ENCODE measurements at places on chromosomes 3 and 15. TPM values are rescaled to one million over a fixed set of nuclear protein-coding genes. Genes with fewer than 3 reads are reported as not detected.
A peak's percentile ranks its signal among the peaks of the same experiment; 100 is the strongest.

PRKAR2A gene
- 42.5 TPM for total RNA-seq

GRCh38 chr15:89372069-89372935, 37.7 kb upstream of the POLG start:
- no peak for DNase-seq

HYAL1 gene
- total RNA-seq = 26.6 TPM

DNA sequence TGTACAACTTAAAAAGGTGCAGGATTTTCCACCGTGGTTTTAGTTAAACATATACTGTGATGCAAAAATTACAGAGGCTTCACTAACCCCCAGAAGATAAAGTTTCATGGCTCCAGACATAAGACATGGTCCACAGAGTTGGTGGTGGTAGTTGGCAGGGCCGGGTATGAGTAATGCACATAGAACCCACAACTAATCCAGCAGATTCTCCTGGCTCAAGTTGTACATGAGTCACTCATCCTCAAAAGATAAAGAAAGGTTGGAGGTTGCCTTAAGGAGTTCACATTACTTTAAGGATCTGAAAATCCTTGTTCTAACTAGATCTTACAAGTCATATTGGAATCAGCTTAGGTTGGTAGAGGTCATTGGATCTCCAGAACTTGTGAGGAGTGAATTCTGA, 98.3 kb upstream of the ZBTB20 start:
- peak; percentile 59 for DNase-seq

DNA sequence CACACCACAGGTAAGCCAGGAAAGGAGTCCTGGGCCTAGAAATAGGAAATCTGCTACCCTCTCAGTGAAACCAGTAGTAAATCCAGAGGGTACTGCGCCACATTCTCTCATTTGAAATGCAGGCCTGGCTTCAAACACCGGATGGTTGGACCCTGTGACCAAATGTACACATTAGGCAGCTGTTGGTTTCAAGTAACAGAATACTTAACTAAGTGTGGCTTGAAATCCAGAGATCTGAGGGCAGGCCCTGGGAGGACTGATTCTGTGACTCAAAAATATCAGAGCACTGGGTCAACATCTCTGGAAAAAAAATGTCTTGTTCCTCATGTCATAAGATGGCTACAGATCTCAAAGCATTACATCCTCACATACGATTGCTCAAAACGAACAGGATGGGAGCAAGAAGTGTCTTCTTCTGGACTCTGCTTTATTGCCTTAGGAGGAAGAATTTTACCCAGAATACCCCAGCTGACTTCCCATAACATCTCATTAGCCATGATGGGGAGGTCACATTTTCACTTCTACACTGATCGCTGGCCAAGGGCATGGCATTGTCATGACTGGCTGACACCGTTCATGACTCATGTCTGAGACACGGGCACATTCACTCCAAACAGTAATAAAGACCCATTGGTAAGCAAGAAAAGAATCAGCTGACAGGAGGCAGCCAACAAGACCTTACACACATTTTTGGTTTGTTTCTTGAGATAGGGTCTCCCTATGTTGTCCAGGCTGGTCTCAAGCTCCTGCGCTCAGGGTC, 166.0 kb downstream of the ARRDC4 start:
- DNase-seq = no peak

DNA sequence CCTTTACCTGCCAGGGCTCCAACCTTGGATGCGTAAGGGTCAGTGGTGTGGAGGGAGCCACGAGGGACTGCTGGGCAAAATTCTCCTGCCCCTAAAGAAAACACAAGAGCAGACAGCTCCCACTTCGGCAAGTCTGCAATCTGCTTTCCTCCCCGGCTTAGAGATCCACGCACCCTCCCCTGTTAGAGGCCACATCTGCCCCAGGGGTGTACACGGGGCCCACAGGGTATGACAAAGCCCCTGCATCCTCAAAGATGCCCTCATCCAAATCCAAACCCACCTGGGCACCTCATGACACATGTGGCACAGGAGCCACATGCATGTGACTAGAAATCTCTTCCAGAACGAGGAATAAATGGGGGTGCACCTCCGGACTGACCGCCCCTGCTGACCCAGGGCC, 25.5 kb downstream of the ZXDC start:
- no peak for DNase-seq

RPL35A gene
- total RNA-seq = 727 TPM

GRCh38 chr3:45183872-45184262, 37.7 kb upstream of the CDCP1 start:
- no peak for DNase-seq

GRCh38 chr15:85336880-85337279, 43.5 kb upstream of the AKAP13 start:
- DNase-seq = peak; percentile 42

CILP gene
- 31.1 TPM for total RNA-seq

DNA sequence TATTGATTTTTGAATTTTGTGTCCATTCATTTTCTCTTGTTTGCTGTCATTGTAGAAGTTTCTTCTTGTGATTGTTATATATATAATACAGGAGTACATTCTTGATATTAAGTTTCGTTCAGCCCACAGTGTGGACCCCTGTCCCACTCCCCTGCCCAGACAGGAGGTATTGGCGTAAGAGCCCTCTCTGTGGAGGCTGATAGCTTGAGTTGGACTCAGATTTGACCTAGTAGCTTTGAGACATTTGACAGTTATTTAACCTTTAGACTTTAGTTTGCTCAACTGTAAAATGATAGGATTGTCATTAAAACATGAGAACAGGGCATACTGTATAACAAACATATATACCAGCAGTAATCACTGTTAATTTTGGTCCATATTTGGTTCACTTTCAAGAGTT, 27.1 kb downstream of the GPR171 start:
- no peak for DNase-seq
